ENCODE measurements at places on chromosomes 4 and X.

DNA sequence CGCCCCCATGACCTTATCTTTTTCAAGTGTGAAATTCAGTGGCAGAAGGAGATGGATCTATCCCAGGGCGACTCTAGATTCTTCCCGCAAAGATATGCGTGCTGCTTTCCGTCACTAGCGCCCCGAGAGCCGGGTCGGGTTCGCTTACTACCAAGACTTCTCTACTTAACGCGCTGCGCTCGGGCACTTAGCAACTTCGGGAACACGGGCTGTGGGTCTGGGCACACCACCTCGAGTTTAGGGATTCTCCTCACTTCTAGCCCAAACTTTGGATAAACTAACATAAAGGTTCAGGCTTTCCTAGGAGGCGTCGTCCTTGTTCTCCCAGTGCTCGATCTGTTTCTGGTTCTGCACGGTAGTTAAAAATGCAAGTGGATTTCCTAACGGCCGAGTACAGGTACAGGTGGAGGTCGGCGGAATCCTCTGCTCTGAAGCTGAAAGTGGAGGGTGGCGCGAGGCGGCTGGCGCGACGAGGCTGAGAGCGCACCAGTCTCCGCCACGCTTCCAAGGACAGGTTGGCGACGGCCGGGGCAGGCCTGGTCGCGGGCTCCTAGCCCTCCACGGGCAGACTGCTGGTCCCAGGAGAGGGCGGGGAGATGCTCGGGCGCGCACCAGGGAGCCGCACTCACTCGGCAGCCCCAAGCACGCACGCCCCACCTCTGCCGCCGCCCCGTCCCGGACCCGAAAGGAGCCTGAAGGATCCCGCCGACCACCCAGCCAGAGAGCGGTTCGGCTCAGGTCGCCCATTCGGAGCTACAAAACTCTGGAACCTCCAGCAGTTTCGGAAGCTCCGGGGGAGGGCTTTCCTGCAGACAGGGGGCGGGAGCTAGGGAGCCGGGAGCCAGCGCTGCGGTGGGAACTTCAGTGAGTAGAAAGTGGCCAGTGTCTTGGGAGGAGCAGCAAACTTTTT, 100.8 kb upstream of the TENM3 start:
- H3K36me3 ChIP-seq: no peaks in the 10 kb centered on the region
- peaks cover 3% of the 10 kb centered on the region for H3K27me3 ChIP-seq
- H3K4me3 ChIP-seq: peak overlapping the region; percentile 47
- no peak for DNase-seq
- no peak overlapping the region for H3K27ac ChIP-seq
- peaks cover 23% of the 10 kb centered on the region for H3K4me1 ChIP-seq

GRCh38 chr4:100287534-100287933, 97.3 kb upstream of the DDIT4L start:
- no peak overlapping the region for H3K4me3 ChIP-seq
- no peak for DNase-seq
- no peaks in the 10 kb centered on the region for H3K36me3 ChIP-seq
- no peak overlapping the region for H3K27ac ChIP-seq
- no peaks in the 10 kb centered on the region for H3K27me3 ChIP-seq

DNA sequence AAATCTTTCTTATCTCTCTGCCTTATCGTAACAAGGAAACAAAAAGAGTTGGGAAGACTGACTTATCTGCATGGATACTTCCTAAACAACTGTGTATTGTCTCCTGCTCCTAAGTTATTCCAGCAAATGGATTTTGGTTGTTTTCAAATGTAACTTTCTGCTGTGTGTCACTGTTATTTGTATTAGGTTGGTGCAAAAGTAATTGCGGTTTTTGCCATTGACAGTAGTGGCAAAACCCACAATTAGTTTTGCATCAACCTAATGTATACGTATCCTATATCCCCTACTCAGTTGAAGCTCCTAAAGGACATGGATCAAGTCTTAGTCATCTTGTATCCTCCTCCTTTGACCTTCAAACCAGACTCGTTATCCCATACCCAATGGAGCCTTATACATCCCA, 263.4 kb upstream of the GPR101 start:
- no peak overlapping the region for H3K27ac ChIP-seq
- H3K36me3 ChIP-seq: no peaks in the 10 kb centered on the region
- DNase-seq: no peak
- H3K4me3 ChIP-seq: no peak overlapping the region

GRCh38 chr4:99722725-99723124, 65.1 kb upstream of the C4orf54 start:
- peaks cover 16% of the 10 kb centered on the region for H3K4me1 ChIP-seq
- no peak for DNase-seq
- H3K4me3 ChIP-seq: no peak overlapping the region
- H3K36me3 ChIP-seq: no peaks in the 10 kb centered on the region

DNA sequence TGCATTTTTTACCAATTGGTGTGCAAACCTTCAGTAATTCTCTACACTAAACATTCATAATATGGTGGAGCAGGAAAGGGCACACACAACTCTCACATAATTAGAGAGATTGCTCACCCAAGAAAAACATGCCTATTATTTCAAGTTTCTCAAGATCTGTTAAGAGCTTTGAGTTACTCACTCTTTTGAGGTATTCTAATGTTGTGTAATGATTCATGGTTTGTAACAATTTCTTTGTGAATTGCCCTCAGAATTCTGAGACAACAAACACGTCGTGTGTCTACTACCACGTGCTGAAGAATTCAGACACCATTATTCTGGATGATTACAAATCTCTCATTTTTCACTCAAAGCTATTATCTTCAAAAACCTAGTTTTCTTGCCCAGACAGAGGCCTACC, 82.8 kb downstream of the PDGFC start:
- no peak for DNase-seq
- H3K27me3 ChIP-seq: no peaks in the 10 kb centered on the region
- no peaks in the 10 kb centered on the region for H3K36me3 ChIP-seq
- no peak overlapping the region for H3K4me3 ChIP-seq

DNA sequence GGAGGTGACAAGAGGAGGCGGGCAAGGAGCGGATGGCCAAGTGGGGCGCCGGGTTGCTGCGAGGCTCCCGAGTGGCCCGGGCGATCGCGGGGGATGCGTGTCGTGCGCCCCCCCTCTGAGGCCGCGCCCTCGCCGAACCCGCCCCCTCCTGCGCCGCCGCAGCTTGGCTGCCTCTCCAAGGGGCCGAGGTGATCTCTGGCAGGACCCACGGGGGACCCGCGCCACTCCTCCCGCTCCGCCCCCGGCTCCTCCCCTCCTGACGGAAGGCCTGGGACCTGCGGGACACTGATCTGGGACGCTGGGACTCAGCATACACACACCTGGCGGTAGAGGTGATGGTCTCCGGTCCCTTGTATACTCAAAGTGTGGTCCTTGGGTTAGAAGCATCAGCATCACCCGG, 21.9 kb upstream of the FAM47C start:
- no peaks in the 10 kb centered on the region for H3K36me3 ChIP-seq
- H3K27me3 ChIP-seq: no peaks in the 10 kb centered on the region
- DNase-seq: no peak
- no peak overlapping the region for H3K27ac ChIP-seq

- no peaks in the 10 kb centered on the region for H3K36me3 ChIP-seq
- peak overlapping the region; percentile 33 for H3K4me3 ChIP-seq
- no peaks in the 10 kb centered on the region for H3K27me3 ChIP-seq
- H3K27ac ChIP-seq: peak overlapping the region; percentile 38
These were observed 113.9 kb upstream of the VAMP7 start for GRCh38 chrX:155767051-155767875.

- no peak overlapping the region for H3K27ac ChIP-seq
- no peaks in the 10 kb centered on the region for H3K4me1 ChIP-seq
- no peak for DNase-seq
- H3K36me3 ChIP-seq: no peaks in the 10 kb centered on the region
- no peak overlapping the region for H3K4me3 ChIP-seq
These were observed 91.3 kb upstream of the MAGEC2 start for GRCh38 chrX:142296421-142296820.

DNA sequence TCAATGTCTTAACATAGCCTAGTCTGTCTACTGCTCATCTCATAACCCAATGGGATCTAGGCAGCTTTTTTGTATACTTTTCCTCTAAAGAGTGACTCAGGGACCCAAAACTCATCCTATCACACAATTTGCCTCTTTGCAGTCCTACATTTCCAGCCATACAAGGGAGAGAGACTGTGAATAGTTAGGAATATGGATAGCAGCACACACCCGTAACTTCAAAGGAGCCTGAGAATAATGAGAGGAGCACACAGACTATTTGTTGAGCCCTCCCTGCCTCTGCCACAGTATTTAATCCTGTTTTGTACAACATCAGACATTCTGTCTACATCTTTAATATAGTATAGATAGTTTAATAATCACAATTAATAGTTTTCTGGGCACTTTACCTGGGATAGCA, 83.2 kb downstream of the AREG start:
- no peak overlapping the region for H3K4me3 ChIP-seq
- no peaks in the 10 kb centered on the region for H3K27me3 ChIP-seq
- H3K36me3 ChIP-seq: no peaks in the 10 kb centered on the region
- H3K4me1 ChIP-seq: no peaks in the 10 kb centered on the region

- H3K36me3 ChIP-seq: no peaks in the 10 kb centered on the region
- H3K4me3 ChIP-seq: no peak overlapping the region
- H3K27me3 ChIP-seq: no peaks in the 10 kb centered on the region
- no peaks in the 10 kb centered on the region for H3K4me1 ChIP-seq
- DNase-seq: no peak
These were observed 3.7 kb downstream of the TAF7L start for GRCh38 chrX:101287402-101287801.

GRCh38 chrX:68932611-68933010, 103.8 kb downstream of the EFNB1 start:
- H3K27me3 ChIP-seq: no peaks in the 10 kb centered on the region
- H3K4me1 ChIP-seq: peaks cover 6% of the 10 kb centered on the region
- H3K27ac ChIP-seq: no peak overlapping the region
- H3K4me3 ChIP-seq: no peak overlapping the region

GRCh38 chrX:128458888-128459287, 406.7 kb upstream of the ACTRT1 start:
- no peaks in the 10 kb centered on the region for H3K27me3 ChIP-seq
- H3K27ac ChIP-seq: no peak overlapping the region
- H3K36me3 ChIP-seq: no peaks in the 10 kb centered on the region
- no peaks in the 10 kb centered on the region for H3K4me1 ChIP-seq

DNA sequence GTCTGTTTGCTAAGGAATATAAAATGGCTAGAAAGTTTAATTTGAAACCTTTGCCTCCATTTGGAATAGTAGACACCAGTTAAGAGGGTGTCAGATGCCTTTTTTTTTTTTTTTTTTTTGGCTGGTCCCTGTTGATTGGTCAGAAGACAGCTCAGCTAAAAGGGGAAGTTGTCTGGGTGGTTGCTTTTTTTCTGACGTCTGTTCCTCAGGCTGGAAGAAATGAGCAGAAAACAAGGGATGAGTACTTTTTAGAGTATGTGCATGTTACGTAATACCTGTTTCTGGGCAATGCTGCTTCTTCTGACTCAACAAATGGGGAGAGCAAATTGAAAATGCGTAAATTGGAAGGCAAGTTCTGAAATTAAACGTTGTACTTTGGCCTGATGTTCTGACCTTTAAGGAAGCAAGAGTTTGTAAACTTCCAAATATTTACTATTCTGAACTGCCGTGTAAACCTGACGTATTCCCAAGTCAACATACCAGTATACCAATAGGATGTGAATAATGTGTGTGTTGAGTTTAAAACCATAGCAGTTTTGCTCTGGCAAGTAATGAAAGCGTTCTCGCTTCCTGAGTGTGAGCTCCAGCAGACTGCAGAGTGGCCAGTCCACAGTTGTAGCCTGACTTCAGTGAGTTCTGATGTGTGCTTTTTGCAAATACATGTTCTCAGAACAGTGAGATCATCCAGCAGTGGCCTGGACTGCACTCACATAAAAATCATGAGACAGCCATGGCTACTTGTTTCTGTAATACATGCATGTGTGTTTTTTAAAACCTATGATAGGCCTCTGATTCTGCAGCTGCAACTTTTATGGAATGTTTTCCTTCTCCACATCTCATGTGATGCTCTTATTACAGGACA, 1.7 kb downstream of the SAT1 start:
- H3K36me3 ChIP-seq: no peaks in the 10 kb centered on the region
- H3K27ac ChIP-seq: peak overlapping the region; percentile 94
- H3K27me3 ChIP-seq: no peaks in the 10 kb centered on the region
- peak overlapping the region; percentile 51 for H3K4me3 ChIP-seq
- no peaks in the 10 kb centered on the region for H3K4me1 ChIP-seq

DNA sequence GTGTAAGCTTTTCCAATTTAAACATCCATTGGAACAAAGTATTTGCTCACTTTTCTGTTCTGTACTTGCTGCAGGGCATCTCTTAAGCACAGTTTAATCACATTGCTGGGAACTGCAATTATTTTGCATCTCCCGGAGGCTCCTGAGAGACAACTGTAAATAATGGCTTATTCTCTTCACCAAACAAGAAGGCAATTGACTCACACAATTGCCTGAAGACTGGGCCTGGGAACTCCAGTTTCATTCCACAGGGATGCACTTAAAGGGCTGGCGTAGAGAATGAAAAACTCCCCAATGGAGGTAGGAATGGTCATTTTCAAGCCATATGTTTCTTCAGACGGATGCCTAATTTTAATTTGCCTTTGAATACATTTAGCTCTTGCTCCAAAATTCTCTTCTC, 29.5 kb downstream of the TFDP3 start:
- no peak overlapping the region for H3K27ac ChIP-seq
- H3K4me1 ChIP-seq: no peaks in the 10 kb centered on the region
- H3K4me3 ChIP-seq: no peak overlapping the region
- H3K27me3 ChIP-seq: no peaks in the 10 kb centered on the region
- DNase-seq: no peak
- no peaks in the 10 kb centered on the region for H3K36me3 ChIP-seq

- no peaks in the 10 kb centered on the region for H3K4me1 ChIP-seq
- H3K27ac ChIP-seq: no peak overlapping the region
- no peaks in the 10 kb centered on the region for H3K27me3 ChIP-seq
- DNase-seq: no peak
- no peaks in the 10 kb centered on the region for H3K36me3 ChIP-seq
These were observed 130.5 kb downstream of the PARM1 start for GRCh38 chr4:75063433-75063832.

DNA sequence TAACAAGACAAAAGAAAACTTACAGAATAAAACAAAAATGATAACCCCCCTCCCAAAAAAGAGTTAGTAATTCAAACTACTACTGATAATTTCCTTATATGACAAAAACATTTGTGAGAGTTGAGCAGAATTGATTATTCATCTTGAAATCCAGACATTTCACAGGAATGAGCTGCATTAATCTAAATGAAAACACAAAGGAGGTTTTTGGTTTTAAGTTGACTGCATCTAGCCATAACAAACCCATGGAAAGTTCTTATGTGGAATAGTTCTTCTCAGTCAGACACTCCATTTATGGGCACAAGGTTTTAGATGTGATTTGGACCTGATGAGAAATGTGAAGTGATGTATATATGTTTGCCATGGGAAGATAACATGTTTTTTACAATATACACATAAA, 95.4 kb downstream of the VCX2 start:
- H3K36me3 ChIP-seq: no peaks in the 10 kb centered on the region
- no peak for DNase-seq
- no peak overlapping the region for H3K27ac ChIP-seq
- no peaks in the 10 kb centered on the region for H3K4me1 ChIP-seq
